Stimulated activated CD4-positive, alpha-beta T cell treated with anti-CD3 and anti-CD28 coated beads, Interleukin-1b, Interleukin-23, amount 100 ng/mL, for 48 hours (primary cell): ENCODE measurements at places on chromosomes 1 and 21.

GRCh38 chr21:40445349-40445921, 401.5 kb downstream of the DSCAM start:
- DNase-seq: no peak

- DNase-seq: no peak
Measured at GRCh38 chr1:15110128-15110866, 43.2 kb upstream of the TMEM51 start.

- DNase-seq: no peak
Measured at GRCh38 chr1:75727571-75727970, 3.1 kb downstream of the ACADM start.

- DNase-seq: no peak
Measured at GRCh38 chr1:219184337-219184736, 10.7 kb downstream of the LYPLAL1 start.

DNA sequence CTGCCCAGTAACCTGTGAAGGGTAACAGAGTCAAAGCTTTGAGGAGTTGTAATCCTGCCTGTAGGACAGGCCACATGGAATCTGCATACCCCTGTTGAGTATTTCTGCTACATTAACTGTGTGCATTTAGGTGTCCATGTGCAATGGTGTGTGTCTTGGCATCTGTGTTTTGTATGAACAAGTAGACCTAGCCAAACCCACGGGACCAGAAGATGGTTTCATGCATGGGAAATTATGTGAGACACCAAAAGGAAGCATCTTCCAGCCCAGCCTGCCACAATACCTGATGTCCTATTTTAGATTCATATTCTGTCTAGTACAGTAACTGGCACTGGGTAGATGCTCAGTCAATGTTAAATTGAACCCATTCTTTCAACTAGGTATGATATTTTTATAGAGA, 70.8 kb upstream of the KCND3 start:
- no peak for DNase-seq

DNA sequence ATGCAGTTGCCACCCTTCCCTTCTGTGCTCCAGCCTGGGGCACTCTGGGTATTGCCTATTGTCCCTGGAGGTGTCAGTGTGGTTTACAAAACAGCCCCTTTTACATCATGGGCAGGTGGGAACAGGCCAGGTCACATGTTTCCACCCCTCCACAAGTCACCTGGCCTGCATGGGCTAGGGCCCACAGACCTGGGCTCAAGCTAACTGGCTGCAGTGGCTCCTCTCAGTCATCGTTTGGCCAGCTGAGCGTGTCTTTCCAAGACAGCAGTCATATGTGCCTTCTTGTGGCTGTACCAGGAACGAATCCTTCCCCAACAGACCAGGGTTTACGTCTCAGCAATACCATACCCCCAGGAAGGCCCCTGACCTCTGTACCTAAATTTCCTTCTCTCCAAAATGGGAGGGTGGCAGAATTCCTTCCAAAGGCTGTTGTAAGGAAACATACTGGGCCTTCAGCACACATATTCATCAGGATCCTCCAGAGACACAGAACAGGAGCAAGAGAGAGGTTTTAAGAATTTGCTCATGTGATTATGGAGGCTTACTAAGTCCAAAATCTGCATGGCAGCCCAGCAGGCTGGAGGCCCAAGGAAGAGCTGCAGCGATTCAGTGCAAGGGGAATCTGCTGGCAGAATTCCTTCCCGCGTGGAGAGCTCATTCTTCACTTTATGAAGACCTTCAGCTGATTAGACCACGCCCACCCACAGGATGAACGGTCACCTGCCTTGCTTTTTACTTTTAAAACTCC, 10.6 kb upstream of the TAS1R2 start:
- DNase-seq: no peak

DNA sequence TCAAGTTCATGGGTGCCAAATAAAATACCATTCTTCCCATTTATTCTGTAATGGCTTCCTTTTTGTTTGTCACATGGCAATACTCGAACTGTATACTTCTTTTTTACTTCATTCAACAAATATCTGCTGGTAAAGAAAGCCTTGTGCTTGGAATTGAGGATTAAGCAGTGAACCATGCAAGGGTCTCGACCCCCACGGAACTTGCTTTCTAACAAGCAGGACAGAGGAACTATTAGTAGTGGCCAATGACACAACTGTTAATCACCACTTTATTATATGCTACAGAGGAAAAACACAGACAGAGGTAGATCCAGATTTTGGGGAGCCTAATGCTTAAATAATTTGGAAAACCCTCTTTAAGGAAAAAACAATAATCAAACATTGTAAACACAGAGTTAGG, 542.2 kb downstream of the DPYD start:
- no peak for DNase-seq

DNA sequence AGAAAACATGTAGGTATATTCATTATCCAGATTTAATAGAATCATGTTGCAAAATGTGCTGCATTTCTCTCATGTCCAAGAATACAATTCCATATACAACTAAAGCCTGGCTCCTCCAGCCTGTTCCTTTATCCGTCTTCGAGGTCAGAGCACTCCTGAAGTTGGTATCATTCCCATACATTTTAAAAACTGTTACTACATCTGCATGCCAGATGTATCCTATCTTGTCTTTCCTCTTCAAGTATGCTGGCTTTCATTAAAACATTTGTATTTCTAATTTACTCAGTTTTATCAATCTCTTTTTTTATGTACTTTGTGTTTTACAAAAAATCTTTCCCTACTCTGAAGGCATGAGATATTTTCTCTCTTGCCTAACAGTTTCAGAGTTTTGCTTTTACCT, 536.6 kb upstream of the USP24 start:
- no peak for DNase-seq

GRCh38 chr1:115184260-115184950, 95.1 kb upstream of the TSPAN2 start:
- DNase-seq: peak; percentile 12

- no peak for DNase-seq
Measured at GRCh38 chr21:29082046-29082815, 8.8 kb upstream of the CCT8 start.

DNA sequence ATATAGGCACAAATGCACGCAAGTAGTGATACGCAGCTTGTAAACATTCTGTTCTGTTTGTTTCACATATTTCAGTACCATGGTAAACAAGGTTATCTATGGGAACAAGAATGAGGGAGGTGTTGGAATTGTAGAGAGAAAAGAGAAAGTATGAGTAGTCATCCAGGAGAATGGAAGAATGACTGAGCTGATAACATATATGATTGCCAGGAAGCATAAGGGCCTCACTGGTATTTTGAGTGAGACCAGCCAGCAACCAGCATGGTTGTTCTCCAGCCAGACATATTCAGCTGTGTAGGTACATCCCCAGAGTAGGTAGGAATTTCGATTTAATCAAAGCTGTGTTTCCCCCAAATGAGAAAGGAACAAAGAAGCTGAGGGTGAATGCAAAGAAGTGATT, 58.9 kb upstream of the ARTN start:
- DNase-seq: no peak

GRCh38 chr1:151175863-151176262, at the start of gene TMOD4:
Gene TMOD4, minus strand, starts transcription at chr1:151175981. Its CDS starts 1,106 bp downstream, at chr1:151174875.
- DNase-seq: no peak

- no peak for DNase-seq
Measured at GRCh38 chr21:36628106-36628505, 70.8 kb upstream of the SIM2 start.

DNA sequence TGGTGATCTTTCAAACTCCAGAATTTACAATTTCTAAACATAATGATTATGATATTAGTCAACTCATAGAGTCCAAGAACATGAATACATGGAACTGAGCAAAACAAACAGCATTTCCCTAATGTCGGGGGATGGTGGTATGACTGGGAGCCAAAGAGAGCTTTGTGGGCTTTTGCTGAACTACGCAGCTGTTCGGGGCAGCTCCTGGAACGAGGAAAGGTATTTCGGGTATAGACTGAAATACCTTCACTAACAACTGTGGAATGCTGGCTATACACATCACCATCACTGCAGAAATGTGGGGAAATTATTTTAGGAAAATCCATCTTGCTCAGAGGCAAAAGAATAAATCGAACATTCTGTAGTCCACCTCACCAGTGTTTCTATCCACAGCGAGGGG, 30.2 kb upstream of the VPS26C start:
- DNase-seq: no peak

GRCh38 chr21:45576838-45577737, 34.8 kb upstream of the SLC19A1 start:
- no peak for DNase-seq

DNA sequence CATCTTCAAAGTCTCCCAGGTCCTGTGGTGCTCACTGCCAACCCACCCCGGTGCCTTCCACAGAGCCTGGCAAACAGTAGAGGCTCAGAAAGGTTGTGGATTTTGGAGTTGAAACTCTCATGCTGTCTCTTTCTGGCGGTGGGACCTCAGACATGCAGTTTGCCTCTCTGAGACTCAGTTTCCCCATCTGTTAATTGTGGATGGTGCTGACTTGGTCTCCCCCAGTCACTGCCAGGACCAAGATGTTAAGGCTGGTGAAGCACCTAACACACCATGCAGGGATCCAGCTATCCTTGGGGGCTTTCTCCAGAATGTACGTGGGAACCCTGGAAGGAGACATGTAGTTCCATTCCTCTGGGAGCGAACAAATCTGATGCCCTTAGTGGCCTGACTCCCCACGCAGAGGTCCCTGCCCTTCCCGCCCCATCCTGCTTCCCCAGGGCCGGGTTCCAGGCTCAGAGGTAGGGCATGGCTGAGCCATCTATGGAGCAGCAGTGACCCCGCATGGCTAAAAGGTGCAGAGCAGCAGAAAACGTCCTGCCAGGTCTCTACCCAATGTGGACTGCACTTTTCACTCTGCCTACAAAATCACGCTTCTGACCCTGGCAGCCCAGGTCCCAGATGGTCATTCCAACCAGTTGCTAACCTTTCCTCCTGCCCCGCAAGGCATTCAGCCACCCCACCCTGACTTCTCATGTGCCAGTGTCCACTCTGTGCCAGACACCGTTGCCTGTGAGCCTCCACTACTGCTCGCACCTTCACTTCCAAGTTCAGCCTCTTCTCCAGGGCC, 9.2 kb upstream of the TTC22 start:
- peak; percentile 68 for DNase-seq

DNA sequence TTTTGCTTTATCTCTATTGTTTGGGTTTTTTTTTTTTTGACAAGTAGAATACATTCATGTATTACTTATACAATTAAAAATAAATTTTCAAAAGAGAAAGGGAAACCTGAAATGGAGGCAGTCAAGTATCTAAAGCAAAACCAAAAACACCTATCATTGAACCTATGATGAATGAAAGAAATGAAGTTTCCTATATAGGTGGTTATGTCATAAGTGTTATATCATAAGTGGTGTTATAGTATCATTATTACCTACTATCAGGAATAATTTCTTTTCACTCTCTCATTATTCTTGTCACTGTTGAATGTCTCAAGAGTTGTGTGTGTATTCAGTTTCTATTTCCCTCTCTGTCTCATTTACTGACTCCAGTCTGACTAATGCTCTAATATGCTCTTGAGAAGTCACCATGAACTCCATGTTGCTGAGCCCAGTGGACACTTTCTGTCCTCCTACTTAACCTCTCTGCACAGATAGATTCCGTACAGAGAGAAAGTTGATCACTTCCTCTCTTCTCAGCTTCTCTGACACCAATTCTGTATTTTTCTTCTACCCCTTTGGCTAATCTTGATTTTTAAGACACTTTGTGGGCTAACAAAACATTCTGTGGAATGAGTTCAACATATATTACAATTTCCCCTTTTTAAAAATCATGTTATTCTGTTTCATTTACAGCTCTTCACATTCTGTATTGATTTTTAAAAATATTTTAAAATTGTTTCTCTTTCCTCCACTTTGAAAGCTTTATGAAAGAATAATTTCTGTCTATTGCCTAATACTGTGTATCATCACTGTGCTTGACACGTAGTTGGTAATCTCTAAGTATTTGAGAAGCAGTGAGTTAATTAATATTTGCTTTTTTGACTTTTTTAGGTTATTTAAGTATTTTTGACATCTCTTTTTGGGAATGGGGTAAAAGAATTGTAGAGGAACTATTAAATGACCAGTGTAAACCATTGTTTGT, 50.1 kb downstream of the RASAL2 start:
- no peak for DNase-seq

GRCh38 chr1:9127395-9128165, 1.3 kb downstream of the GPR157 start:
- no peak for DNase-seq

- DNase-seq: peak; percentile 21
Measured at GRCh38 chr1:52002038-52002917, 11.8 kb upstream of the RAB3B start.

DNA sequence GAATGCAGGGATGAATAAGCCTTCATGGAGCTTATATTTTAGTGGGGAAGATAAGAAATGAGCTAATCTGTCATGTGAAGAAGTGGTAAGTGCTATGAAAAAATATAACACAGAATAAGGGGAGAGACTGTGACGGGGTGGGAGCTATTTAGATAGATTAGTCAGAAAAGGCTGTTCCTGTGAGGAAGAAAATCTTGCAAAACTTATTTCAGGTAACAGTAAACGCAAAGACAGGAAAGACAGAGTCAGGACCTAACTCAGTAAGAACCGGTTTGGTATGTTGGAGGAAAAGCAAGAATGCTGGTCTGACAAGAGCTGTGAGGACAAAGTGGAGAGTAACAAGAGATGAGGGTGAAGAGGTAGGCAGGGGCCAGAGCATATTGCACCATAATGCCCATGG, 22.0 kb downstream of the GNAI3 start:
- DNase-seq: no peak

DNA sequence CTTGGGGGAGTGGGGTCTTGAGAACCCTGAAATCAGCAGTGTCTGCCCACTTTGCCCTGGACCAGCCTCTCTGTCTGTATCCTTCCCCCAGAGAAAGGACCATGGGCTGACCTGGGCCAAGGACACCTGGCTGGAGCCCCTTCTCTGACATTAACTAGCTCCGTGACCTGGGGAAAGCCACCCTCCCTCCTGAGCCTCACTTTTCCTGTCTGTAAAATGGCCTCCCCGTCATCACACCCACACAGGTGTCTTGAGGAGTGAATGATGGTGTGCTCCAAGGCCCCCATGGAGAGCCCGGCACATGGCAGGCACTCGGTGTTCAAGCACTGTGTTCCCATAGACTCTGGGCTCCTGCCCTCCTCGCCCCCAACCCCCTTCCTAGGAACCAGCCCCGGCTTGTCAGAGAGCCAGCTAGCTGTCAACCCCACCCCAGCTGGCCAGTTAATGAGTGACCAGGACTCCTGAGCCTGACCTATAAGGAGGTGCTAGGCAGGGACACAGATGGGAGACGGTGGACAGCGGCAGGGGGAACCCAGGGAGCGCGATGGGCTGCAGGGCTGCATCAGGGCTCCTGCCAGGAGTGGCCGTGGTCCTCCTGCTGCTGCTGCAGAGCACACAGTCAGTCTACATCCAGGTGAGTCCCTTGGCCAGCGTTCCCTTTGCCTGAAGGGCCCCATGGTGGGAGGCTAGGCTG, at the start of gene GUCA2B:
TSS of gene GUCA2B (plus strand) at position 504 of the 694 bp plus-strand sequence. CDS start at position 545, 41 bp downstream.
- DNase-seq: no peak

GRCh38 chr1:94884106-94884505, 42.8 kb downstream of the CNN3 start:
- DNase-seq: no peak

- no peak for DNase-seq
Measured at GRCh38 chr1:41623736-41624135, 139.3 kb upstream of the EDN2 start.

- DNase-seq: no peak
Measured at GRCh38 chr1:201404055-201404454, 4.9 kb upstream of the LAD1 start.
